ENCODE measurements at places on chromosomes 6 and 20.

- no peak for DNase-seq
Measured at GRCh38 chr6:42978487-42978838, 518 bp downstream of the PEX6 start.

DNA sequence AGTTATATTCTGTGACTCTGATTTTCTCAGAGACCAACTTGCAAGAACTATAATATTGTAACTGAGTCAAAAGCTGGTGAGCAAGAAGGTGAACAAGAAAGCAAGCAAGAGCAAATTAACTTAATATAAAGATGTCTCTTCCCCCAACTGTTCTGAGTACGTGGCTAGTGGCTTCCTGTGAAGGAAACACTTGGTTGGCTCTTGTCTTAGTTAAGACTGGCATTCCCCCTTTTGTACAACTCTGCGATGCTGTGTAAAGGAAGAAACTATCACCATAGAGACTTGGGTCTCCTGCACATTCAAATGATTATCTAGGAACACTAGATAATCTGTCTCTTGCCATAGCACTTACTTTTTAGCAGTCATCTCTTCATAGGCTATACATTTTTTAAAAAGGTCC lies 47.3 kb upstream of the TNFAIP3 start:
- DNase-seq = no peak

- DNase-seq = no peak
Measured at GRCh38 chr6:64990652-64991304, 716.2 kb downstream of the EYS start.

GRCh38 chr20:15005300-15005986 lies 668.0 kb upstream of the FLRT3 start:
- no peak for DNase-seq

DNA sequence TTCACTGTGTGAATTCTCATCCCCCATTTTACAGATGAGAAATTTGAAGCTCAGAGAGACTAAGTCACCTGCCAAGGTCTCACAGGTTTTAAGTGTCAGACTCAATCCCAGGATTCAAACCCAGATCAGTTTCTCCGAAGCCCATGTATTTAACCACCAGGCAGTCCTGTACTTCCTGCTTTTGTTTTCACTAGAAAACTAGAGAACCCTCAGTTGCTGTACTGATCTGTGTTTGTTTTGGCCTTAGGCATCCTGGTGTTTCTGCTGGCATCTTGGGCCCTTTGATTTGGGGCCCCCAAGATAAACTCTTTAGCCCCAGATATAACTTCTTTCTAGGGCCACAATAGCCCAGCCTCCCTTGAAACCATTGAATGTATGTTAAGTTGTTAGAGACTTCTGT lies 36.5 kb downstream of the PPP1R16B start:
- no peak for DNase-seq

GRCh38 chr6:48775157-48775556 lies 664.2 kb upstream of the PTCHD4 start:
- DNase-seq = no peak

GRCh38 chr6:129684323-129684884 lies 25.6 kb downstream of the ARHGAP18 start:
- DNase-seq = no peak

GRCh38 chr6:7787137-7787608 lies 61.3 kb downstream of the BMP6 start:
- no peak for DNase-seq

GRCh38 chr6:147190556-147190955 lies 13.7 kb upstream of the STXBP5 start:
- no peak for DNase-seq

DNA sequence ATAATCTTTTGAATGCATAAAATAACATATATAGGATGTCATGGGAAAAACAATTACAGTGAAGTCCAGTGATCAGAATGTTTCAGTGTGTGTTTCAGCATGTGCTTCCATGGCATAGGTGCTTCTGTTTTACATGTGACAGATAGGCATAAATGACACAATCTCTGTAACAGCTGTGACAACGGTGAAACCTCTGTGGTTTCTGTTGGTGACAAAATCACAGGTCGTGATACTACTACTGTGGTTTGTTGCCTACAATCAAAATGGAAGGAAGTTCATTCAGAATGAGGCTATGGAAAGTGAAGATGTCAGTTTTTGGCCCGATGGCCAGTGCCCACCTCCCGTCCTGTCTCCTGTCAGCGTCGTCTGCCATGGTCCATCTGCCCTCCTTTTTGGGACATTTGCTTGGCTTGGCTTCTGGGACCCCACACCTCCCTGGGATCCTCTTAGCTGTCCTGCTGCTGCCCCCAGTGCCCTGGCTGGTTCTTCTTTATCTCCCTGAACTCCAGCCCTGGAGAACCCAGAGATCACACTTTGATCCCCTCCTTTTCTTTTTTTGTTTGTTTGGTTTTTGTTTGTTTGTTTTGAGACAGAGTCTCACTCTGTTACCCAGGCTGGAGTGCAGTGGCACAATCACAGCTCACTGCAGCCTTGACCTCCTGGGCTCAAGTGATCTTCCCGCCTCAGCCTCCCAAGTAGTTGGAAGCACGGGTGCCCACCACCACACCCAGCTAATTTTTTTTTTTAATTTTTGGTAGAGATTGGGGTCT lies 79.3 kb upstream of the NAA20 start:
- no peak for DNase-seq

GRCh38 chr6:170185175-170185978 lies 105.5 kb downstream of the DLL1 start:
- DNase-seq = no peak

DNA sequence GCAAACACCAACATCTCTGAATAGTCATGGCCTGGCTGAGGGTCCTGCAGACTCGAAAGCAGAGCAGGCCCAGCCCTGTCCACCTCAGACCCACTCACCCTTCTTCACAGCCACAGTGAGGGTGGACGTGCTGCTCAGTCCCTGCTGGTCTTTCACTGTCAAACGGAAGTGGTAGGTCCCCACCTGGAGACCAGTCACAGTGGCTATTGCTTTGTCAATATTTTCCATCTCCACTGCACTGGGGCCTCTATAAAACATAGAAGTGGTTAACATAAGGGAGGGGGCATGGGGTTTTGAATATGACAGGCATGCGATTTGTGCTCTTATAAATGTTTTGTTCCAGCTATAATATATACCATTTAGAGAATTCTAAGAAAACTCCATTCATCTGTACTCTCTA lies 73.9 kb downstream of the ALDH5A1 start:
- no peak for DNase-seq

GRCh38 chr6:9522101-9522500 lies 892.8 kb downstream of the TFAP2A start:
- no peak for DNase-seq

DNA sequence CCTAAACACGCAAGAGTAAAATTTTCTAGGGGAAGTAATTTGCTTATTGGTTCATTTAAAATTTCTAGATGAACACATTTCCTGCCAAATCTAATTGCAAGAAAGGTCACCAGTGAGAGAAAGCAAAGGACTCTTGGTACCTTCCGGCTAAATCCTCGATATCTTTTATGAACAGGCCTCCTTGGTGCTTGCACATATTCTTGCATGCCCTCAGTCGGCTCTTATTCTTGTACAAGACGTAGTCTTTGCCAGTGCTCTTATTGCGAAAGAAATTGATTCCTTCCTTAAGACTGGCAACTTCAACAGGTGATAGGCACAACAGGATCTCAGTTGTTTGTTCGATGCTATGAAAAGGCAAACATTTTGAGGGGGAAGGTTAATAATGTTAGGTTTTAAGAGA lies 141.7 kb upstream of the CARMIL1 start:
- no peak for DNase-seq

GRCh38 chr20:41476013-41476441 lies 109.4 kb upstream of the EMILIN3 start:
- DNase-seq = no peak

DNA sequence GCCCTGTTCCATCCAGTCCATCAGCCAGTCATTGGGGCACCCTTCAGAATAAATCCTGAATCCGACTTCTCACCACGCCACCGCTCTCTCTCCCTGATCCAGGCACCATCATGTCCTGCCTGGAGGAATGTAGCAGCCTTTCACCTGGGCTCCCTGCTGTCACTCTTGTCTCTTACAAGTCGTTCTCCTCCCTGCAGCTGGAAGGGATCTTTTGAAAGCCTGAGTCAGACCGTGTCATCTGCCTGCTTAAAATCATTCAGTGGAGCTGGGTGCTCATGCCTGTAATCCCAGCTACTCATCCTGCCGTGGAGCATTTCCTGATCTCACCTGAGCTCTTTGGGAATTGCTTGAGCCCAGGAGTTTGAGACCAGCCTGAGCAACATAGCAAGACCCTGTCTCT lies 19.2 kb upstream of the KCNG1 start:
- no peak for DNase-seq

DNA sequence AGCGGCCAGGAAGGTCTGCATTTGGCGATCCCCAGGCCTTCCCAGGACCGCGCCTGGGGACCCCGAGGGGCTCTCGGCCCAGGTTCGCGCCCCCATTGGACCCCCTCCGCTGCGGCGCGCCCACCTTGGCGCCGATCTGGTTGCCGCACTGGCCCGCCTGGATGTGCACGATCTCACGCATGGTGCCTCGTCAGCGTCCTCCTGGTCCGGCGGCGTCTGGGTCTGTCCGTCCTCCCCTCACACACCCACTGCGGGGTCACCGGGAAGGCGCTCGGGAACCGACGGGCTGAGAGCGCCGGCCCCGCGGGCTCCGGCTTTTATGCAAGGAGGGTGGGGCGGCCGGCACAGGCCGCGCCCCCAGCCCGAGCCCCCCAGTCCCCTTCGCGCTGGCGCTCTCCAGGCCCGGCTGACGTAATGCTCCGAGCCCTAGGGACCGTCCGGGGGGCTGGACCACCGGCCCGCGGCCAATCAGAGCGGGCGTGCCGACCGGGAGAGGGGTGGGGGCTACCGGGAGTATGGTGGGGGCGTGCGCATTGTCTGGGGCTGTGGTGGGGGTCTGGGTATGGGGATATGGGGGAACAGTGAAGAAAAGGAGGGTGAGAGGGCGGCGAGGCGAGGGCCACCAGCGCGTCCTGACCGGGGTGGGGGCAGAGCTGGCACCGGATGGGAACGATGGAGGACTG lies at the start of gene TUBB2B:
TSS of gene TUBB2B (minus strand) at position 291 of the 683 bp plus-strand sequence. CDS start at position 181, 110 bp downstream.
- no peak for DNase-seq

DNA sequence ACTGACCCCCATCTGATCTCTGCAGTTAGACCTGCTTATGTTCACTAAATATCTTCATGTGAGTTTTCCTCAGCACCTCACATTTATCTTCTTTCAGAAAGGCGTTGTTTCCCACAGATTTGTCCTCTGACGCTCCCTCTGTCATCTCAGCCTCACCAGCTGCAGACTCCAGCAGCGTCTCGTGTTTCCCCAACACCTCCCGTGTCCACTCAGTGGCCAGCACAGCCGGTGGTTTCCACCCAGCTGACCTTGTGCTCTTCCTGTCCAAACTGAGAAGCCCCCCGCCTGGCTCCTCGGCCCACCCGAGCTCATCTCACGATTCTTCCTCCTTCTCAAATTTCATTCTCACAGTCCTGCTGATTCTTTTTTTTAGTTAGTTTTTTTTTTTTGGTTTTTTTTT lies 12.5 kb downstream of the ERMARD start:
- no peak for DNase-seq

GRCh38 chr6:162389343-162390085 lies 338.1 kb downstream of the PRKN start:
- DNase-seq = no peak

DNA sequence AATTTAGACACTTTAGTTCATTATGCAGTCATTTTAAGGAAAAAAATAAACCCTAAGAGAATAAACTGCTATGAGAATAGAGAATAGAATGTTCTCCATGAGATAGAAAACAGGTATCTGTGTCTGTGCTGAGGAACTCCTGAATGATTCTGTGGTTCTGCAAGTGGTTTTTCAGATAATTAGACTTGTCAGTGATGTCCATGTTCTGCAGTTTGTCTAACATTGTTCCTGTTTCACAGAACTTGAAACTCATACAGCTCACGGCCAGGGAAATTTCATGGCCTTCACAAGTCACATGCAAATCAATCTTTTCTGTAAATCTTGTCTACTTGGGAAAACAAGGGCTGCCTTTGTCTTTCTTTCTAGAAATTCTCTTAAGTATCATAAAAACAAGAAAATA lies 73.4 kb upstream of the HMGCLL1 start:
- DNase-seq = no peak

DNA sequence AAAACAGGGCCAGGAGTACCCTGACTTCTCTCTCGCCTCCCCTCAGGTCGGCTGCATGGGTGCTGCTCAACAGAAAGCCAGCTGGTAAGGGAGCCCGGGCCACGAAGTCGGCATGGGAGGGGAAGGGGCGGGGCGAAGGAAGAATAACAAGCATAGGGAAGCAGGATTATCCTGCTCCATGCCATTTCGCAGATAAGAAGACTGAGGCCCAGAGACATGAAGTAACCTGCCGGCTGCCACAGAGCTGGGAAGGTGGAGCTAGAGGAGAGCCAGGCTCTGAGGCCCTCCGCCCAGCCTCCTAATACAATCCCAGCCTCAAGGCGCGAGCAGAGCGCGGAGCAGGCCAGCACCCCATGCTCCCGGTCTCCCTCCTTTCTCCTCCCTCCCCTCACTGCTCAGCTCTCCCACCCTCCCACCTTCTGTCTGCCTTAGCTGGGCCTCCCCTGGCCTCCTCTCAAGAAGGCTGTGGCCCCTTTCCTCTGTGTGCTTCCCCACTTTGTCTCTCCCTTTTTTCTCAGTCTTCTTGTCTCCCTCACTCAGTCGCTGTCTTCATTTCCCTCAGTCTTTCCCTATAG lies 13.2 kb upstream of the HMGA1 start:
- no peak for DNase-seq

GRCh38 chr20:61539706-61540360 lies 287.8 kb downstream of the CDH4 start:
- no peak for DNase-seq

GRCh38 chr6:169804427-169804826 lies 53.0 kb downstream of the ERMARD start:
- no peak for DNase-seq

GRCh38 chr20:1232286-1233111 lies 6.7 kb downstream of the RAD21L1 start:
- no peak for DNase-seq

DNA sequence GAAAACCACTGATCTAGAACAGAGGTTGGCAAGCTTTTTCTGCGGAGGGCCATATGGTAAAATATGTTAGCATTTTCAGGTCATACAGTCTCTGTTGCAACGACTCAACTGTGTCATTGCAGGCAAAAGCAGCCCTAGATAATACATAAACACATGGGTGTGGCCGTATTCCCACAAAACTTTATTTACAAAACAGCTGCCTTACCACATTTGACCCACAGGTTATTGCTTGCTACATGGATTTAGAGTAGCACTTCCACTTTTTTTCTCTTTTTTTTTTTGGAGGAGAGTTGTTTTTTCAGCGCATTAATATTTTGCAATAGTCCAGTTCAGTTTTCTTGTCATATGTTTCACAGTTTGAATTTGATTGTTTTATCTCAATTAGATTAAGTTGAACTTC lies 2.5 kb upstream of the IGF2R start:
- no peak for DNase-seq

DNA sequence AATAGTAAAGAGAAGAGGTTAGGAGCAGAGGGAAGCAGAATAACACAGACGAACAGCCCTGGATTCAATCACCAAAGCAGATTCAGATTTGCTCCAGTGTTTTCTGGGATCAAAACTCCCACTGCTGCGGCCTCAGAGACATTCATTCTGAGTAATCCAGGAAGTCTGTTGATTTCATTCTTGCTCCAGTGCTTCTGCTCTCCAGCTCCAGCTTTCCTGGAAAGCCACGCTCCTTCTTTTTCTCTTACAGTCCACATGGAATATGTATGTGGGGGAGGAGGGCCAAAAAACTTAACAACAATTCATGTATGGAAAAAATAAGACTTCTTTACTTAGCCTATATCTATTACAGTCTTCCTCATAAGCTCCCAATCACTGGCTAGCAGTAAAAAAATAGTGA lies 26.4 kb upstream of the UST start:
- DNase-seq = no peak
